ENCODE measurements at places on chromosomes 7 and 10.

- no peak for DNase-seq
Measured at GRCh38 chr7:20220921-20221547, 3.9 kb upstream of the MACC1 start.

- no peak for DNase-seq
Measured at GRCh38 chr7:80210400-80210799, 75.8 kb downstream of the GNAI1 start.

DNA sequence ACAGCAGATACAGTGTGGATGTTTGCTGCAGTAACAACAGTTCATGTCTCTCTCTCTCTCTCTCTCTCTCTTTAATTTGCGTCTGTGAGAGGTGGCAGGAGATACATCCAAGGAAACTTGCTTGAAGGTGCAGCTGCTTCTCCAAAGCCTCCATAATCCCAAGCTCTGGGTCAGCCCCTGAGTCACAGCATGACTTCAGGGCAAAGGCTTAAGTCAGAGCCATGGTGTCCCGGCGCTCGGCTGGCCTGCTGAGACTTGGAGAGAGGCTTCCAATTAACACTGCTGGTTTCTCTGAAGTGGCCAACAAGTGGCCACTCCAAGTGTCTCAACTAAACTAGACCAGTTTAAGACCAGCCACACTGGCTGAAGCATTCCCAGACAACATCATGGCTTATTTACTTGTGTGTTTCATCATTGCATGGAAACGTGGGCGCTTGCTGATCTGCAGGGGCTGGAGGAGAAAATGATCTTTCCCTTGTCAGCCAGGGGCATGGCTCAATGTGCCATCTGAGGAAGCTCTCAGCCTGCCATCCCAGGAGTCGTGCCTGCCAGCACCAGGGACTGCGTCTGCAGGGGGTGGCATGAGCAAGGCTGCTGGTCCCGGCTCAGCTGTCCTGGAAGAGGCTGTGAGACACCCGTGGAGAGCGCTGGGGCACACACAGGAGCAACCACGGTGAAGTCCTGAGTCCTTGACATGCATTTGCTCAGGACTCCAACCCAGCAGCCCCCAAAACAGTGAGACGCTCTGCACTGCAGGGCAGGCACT, 254.2 kb downstream of the COBL start:
- no peak for DNase-seq

DNA sequence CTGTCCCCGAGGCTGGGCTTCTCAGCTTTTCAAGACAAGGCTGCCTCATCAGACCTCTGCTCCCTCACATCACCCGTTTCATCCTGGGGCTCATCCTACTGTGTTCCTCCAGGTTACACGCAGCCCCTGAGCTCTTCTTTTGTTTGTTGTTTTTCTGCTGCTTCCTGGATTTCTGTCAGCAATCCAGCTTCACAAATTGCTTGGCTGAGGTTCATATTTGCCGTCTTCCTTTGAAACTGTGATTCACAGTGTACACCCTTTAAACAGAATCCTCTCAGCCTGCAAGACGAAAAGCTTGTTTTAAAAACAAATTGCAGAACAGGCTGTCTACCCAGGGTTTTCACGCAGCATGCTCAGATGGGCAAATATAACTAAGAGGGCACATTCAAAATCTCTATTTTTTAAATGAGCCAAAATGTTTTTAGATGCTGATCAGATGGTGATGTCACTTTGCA, 39.1 kb upstream of the PARD3 start:
- DNase-seq = no peak
